ENCODE measurements at places on chromosomes 13 and 19. TPM values are rescaled to one million over a fixed set of nuclear protein-coding genes. Genes with fewer than 3 reads are reported as not detected.

DNA sequence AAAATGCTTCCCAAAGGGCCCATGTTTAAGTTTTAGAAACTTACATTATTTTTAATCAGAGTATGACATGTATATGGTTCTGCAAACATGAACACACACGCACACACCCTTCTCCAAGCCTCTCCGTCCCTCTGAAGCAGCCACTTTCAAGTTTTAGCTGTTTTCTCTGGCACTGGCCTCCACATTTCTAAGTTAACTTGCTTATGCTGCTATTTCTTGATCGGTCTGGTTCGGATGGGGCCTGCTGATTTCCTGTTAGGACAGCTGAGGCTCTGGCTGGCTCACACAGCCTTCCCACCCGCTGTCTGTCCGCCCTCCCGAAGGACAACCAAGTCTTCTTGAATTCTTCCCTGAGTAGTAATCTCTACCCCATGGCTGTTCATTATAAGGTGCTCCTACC is 4.4 kb downstream of the SPC24 start:
- no peak for DNase-seq

GRCh38 chr19:38852231-38853044 is 2.7 kb upstream of the HNRNPL start:
- peak; percentile 52 for DNase-seq

DNA sequence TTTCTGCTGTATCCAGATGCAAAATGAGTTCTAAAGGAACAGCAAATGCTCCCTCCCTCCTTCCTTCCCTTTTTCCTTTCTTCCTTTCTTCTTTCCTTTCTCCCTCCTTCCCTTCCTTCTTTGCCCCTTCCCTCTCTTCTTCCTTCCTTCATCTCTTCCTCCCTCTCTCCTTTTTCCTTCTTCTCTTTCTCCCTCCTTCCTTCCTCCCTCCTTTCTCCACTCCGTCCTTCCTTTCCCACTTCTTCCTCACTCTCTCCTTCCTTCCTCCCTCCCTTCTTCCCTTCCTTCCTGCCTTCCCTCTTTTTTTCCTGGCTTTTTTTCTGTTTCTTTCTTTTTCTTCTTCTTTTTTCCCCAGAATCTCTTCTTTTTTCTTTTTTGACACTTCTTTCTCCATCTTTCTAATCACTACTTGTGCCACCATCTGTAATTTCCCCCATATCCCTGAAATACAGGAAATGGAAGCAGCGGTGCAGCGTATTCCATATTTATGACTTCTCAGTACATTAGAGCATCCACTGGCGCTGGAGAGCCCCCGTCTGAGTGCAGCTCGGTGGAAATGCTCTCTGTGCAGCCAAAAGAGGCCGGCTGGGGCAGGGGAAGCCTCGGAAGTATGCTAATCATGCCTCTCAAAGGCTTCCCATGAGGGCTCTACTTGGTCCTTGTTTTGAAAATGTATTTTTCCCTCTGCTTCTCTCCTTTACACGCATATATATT is 275.6 kb downstream of the TSHZ3 start:
- no peak for DNase-seq

DNA sequence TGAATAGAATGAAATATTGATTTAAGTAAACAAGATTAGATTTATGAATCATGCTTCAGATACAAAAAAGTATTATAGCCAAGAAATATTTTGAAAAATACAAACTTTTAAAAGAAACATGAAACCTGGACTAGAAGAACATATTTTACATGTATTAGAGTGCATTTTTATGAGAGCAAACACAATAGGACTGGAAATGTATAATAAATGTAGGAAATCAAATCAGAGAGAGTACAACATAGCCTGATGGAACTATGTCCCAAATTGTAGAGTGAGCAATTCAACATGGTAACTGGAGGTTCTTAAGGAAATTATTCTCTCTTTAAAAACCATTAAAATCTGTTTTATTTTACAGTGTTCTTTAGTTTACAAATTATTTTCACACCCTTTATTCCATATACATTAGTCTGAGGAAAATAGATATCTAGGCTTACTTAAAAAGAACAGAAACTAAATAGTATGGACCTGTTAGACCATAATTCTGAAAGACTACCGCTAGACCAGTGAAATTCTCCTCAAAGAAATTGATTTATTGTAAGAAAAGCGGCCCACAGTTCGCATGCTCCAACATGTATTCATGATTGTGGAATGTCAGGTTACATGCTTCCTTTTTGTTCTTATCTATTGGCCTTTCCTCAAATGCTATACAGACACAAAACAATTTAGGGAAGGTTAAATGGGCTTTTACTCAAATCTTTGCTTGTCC is 1526.5 kb upstream of the SLC10A2 start:
- no peak for DNase-seq

NAT14 gene
- 16.0 TPM for total RNA-seq

DNA sequence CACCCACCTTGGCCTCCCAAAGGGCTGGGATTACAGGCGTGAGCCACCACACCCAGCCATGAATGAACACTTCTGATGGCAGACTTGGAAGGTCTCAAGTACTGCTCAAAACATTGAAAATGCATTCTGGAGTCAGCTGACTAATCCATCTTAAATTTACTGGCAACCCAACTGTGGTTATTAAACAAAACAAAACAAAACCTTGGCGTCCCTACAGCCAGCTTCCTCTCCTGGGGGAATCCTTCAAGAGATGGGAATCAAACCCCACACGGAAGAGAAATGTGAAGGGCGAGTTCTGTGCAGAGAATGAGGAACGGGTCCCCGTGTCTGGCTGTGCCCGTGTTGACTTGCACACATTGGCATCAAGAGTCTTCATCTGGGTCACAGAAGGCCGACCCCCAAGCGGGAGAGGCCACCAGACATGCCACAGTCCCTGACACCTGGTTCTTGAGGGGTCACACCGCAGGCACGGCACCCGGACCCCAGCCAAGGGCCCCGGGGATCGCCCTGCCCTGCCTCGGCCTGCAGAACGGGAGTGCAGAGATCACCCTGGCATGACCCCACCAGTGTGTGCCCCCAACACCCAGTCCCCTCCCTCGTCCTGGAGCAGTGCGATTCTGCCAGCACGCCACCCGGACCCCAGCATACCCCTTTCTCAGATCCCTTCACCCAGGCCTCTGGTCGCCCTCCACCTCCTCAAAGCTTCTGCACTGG is 3.2 kb downstream of the MAP2K2 start:
- DNase-seq = no peak
